ENCODE measurements at places on chromosomes 7 and 10.
A peak's percentile ranks its signal among the peaks of the same experiment; 100 is the strongest.

GRCh38 chr10:102835007-102835482 is 2.2 kb downstream of the CYP17A1 start:
- DNase-seq: peak; percentile 96

DNA sequence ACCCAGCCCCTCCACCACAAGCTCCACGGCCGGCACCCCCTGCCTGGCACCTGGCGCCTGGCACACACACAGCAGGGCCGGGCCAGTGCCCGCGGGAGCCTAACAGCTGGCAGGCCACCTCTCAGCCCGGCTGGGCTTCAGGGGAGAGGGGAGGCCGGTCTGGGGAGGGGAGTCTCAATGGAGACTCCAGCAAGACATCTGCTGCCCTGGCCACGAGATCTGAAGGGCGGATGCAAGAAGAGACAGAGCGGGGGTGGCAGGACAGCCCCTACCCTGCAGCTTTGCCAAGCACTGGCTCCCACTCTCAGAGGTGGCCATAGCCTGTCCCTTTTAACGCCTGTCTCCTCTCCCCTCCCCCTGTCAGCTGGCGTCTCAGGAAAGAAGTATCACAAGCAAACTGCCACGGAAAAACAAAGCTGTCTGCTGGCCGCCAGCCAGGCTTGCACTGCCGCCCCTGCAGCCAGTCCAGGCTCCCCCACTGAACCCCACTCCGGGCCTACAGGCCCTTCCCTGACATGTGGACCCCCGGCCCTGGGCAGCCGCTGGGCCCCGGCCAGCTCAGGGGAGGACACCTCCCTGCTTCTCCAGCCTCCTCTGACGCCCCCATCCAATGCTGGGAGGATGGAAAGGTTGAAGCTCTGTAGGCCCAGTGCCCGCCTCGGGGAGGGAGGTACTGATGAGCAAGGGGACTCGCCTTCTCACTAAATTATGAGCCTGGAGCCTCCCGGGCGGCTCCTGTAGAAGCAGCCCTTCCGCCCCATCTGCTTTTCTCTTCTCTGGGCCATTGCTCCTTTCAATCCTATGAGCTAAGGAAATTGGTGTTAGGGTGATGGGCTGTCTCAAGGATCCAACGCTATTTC is 178.4 kb downstream of the ARHGAP12 start:
- DNase-seq: no peak

GRCh38 chr10:121323443-121323842 is 274.8 kb downstream of the FGFR2 start:
- DNase-seq: no peak

GRCh38 chr7:106797937-106798336 is 67.1 kb upstream of the PIK3CG start:
- no peak for DNase-seq

DNA sequence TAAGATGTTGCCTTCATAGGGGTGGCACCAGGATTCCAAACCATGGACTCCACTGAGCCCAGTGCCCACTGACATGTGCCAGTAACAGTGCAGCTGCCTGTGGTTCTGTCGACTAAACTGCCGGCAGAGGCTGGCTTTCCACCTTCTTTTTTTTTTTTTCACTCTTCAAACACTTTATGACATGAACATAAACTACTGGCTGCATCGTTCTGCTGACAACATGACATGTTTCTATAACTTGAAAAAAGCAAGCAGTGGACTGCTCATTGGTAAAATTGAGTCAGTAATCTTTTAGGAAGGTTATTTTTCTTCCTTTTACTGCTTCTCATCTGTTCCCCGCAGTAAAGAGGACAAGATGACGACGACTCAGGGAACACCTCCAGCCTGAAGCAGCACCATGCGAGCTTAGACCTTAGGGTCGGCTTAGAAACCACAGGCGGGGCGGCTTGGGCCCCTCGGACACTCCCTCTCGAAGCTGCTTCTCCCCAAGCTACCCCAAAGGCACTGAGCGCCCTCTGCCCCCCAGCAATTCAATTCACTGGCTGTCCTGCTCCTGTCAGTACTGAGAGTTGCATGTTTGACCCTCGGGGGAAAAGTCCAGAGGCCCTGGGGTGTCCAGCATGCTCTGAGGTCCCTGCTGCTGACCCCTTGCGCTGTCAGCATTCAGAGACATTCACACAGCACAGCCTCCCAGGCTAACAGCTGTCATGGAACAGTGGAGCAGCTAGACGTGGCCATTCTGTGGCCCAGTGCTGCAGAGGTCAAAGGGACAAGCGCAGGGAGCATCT is 112.5 kb downstream of the EGFR start:
- DNase-seq: no peak

GRCh38 chr10:7458556-7458955 is 47.7 kb upstream of the SFMBT2 start:
- no peak for DNase-seq

DNA sequence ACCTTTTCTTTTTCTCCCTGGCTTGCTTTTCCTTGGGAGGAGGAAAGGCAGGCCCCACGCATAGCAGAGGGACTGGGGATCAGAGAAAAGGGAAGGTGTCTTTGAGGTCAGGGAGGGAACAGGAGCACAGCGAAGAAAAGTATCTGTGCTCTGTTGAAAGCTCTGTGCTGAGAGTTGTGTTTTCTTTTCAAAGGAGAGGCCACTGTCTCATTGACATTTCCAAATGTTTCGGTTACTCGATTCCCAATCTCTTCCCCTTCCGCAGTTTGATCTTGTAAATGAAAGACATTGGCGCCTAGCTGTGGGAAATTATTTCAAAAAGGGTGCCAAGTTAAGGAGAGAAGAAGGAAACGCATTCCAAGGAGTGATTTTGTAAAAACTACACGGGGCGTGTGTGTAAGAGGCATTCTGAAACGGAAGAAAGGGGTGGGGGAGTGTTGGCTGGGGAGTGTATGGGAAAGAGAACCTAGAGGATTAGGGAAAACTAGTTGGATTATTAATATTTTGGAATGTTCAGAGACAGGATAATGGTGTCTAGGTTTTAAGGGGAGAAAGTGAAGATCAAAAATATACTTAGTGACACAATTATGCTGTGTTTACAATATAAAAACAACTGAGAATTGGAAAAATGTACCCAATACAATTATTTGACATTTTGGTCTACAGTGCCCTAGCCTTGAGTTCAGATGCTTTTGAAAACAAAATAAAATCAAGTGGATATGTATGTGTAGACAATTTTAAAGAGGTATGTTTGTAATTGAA is 708 bp downstream of the KLHDC10 start:
- DNase-seq: peak; percentile 43

DNA sequence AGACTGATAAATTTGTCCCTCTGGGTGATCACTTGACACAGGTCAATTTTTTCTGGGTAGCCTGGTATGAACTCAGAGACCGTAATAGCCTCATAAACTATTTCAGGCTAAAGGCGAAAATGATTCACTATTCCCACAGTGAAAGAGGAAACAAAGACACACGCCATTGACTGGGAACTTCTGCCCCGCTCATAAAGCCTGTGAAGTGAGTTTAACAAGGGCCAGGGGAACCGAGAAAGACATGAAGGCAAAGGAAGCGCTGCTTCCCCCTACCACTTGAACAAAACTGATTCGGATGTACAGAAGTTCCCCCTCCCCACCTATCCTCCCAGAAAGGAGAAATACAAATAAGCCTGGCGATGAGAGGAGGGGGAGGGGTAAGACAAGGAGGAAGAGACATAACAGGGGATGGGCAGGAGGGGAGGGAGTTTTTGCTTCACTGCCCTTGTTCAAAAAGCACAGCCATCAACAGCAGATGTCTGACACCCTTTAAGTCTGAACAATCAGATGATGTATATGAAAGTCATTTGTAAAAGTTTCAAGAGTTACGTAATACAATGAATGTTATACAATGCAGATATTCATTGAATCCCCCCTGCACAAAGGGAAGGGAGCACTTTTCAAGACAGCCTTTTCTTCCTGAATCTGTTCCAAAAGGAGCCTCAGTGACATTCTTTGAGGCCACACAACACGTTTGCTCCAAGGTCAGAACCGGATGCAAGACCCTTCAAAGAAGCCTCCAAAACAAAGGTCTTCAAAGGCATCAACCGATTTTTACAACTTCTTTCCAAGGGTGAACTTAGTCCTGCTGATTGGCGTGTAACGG is 734 bp downstream of the ABCB4 start:
- peak; percentile 84 for DNase-seq

GRCh38 chr7:110568388-110568787 is 522.5 kb upstream of the LRRN3 start:
- no peak for DNase-seq

DNA sequence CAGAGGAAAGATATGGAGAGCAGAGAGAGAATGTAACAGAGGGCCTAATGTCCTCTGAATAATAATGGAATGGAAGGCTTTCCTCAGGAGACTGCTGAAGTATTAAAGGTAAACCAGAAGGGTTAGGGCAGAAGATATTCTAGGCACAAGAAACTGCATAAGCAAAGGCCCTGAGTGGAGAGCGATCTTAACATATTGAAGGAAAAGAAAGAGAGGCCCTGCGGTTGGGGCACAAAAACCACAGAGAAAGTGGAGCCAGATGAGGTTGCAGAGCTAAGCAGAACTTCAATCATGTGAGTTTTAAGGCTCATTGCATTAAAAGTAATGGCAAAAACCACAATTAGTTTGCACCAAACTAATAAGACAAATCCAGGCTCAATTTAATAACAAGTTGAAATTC is 115.8 kb upstream of the VSTM2A start:
- DNase-seq: peak; percentile 22

GRCh38 chr10:96618653-96619052 is 31.8 kb upstream of the TM9SF3 start:
- no peak for DNase-seq

- DNase-seq: no peak
These were observed 7.0 kb downstream of the ANXA7 start for GRCh38 chr10:73406846-73407245.

DNA sequence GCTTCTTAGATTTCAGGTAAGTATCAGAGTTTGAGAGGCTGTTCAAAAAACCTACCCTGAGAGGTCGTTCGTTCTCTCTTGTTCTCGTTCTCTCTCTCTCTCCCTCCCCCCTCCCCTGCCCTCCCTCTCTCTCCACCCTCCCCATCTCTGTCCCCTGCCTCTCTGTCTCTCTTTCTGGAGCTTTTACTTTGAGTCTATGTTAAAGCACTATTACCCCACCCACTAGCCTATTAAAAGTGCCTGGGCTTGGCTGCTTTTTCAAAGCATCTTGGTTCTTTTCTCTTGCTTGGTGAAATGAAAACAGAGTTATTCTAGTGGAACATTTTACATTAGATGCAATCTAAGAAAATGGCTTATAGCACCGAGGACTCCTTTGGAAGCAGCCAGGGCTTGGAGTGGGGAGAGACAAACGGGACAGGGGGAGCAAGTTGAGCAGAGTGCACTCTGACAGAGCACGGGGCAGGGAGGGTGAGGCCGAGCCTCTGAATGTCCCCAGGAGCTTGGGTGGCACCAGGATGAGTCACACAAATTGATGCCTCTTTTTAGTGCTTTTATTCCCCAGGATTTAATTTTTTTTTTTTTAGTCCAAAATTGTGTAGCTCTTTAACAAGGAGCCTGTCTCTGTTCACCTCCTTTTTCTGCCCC is 134.3 kb downstream of the CFAP58 start:
- DNase-seq: no peak

DNA sequence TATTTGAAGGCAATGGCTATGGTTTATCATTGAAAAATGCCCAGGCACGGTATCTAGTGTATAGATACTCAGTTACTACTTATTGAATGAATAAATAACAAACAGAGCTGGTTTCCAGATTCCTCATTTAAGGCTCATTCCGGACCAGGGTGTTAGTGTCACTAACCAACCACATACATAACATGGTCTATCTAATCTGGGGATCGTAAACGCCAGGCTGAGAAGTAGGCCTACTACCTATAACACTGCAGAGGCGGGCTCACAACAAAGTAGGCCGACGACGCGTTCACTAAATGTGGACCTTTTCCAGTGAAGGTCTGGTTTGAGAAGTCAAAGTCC is 423 bp downstream of the LSM5 start:
- DNase-seq: no peak

GRCh38 chr10:3668276-3668965 is 116.6 kb downstream of the KLF6 start:
- DNase-seq: no peak

- no peak for DNase-seq
These were observed 40.5 kb downstream of the PAPSS2 start for GRCh38 chr10:87700031-87700796.

DNA sequence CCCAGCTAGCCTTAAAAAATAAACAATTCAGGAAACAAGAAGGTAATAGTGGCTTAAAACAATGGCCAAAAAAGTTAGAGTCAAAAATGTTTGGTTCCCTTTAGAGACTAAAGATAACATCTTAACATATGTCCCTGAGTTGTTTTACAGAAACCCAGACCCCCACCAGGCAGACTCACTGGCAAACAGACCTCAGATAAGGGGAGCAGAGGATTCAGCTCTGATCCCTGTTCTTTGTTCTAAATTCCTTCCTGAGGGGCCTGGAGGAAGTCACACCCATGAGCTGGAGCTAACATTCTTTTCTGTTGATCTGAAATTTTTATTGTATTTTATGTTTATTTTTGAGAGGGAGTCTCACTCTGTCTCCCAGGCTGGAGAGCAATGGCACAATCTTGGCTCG is 247.2 kb downstream of the USP6NL start:
- DNase-seq: no peak

DNA sequence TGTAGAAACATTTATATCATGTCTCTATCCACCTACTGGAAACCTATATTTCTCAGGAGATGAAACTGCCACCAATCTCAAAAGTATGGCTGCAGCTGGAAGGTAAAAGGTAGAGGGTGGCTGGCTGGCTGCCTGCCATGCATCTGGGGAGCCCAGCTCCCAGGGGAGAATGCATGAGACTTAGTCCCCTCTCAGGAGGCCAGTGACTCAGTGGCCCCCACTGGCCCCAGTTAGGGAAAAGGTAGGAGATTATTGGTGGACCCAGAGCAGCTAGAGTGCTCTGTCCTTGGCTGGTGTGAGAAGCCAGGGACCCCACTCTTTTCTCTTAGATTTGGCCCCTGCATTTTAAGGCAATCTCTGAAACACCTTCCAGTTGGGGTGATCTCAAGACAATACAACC is 6.8 kb upstream of the NKX2-3 start:
- no peak for DNase-seq

GRCh38 chr10:89114846-89115625 is 92.1 kb downstream of the CH25H start:
- DNase-seq: no peak

DNA sequence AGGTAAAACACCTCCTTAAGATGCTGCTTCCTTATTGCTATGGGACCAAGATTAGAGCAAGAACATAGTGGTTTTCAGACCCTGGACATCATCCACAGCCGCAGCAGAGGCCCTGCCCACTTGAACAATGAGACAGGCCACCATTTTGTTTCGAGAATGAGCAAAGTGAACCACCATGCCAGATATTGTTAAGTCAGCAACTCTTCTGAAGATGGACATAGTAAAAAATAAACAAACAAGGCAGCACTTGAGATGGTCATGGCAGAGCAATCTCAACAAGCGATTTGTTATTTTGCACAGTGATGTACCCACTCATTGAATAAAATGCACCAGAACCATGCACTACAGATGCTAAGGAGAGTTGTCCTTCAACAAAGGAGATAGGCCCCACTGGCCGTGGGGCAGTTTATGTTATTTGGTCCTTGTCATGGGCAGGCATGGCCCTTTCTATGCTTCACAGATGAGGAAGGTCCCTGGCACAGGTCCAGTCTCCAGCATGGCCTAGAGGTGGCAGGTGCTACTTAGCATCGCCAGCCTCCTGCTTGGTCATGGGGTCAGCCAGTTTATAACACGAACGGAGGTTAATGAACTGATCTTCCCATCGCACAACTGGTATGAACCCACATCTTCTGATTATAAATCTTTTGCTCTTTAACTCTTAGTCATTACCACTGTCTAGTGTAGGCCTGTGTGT is 44.1 kb downstream of the IKZF1 start:
- no peak for DNase-seq

GRCh38 chr7:32088451-32088881 is 18.3 kb upstream of the PDE1C start:
- DNase-seq: no peak

- no peak for DNase-seq
These were observed 60.0 kb downstream of the POLR1F start for GRCh38 chr7:19648791-19649190.

All from Kasumi-1 (cell line).